Endothelial cell of umbilical vein (primary cell): ENCODE measurements at places on chromosomes 2 and 18. TPM values are rescaled to one million over a fixed set of nuclear protein-coding genes. Genes with fewer than 3 reads are reported as not detected.

The SOWAHC gene
- total RNA-seq: 3.6 and 4.1 TPM in 2 replicates

The MAP3K2 gene
- total RNA-seq: 20.5 and 25.7 TPM in 2 replicates

The CTNNA2 gene
- total RNA-seq: not detected in 2 replicates

The DNAJC5G gene
- 0.16 and 0.77 TPM in 2 replicates for total RNA-seq

The ACVR1C gene
- total RNA-seq: not detected in 2 replicates

- no peak for DNase-seq
Observed at GRCh38 chr2:217980591-217980990, 22.2 kb downstream of the TNS1 start.

DNA sequence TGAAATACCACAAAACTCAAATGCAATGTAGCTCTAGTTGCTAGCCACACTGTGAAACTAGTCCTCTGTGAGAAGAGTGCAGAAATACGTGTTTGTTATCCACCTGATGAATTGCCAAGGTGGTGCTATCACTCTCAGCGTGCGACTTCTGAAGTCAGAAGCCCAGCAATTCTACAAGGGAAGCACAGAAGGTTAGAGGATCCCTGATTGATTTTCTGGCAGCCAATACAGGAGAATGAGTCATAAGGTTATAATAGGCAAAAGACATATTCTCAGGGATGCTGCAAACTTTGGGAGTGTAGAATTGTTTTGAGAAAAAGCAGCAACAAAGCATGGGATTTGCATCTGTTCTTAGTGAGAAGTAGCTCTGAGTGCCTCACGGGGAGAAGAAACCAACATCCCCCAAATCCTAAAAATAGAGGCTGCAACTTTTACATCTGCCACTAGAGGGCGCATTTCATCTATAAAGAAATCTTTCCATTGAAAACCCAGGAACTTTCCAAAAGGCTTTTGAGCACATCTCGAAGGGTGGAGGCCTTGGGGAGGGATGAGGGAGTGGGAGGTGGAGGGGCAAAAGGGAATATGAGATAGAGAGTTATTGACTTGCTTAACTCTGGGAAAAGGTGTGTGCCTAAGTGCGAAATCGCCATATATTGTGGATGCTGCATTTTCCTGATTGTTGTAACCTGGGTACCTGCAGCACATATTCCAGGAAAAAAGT is 78.0 kb downstream of the TMEM182 start:
- DNase-seq: peak; percentile 50

GRCh38 chr2:60339286-60339685 is 214.2 kb downstream of the BCL11A start:
- no peak for DNase-seq

DNA sequence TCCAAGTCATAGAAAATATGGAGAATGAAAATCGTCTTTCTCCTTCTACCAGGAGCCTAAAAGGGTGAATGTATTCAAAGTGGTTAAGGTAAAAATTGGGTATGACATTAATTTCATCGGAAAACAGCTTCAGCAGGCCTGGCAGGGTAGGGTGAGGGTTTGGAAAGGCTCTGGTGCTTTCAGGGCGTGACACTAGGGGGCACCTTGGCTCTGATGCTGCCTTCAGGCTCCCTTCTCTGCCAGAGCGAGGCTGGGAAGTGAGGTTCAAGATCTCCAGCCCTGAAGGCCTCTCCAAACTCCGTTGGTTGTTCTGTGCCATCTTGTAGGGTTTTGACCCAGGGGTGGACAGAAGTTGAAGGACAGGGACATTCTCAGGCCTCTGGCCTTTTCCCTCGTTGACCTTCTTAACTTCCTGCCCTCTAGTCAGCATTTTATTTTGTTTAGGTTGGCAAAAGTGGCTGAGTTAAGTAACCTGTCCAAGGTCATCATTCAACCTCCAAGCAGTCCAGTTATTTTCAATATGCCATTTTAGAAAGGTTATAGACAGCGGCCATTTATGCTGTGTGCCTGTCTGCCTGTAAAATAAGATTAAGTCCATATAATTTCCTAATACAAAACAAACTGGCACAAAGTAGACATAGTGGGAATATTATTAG is 40.3 kb downstream of the EML6 start:
- DNase-seq: no peak

DNA sequence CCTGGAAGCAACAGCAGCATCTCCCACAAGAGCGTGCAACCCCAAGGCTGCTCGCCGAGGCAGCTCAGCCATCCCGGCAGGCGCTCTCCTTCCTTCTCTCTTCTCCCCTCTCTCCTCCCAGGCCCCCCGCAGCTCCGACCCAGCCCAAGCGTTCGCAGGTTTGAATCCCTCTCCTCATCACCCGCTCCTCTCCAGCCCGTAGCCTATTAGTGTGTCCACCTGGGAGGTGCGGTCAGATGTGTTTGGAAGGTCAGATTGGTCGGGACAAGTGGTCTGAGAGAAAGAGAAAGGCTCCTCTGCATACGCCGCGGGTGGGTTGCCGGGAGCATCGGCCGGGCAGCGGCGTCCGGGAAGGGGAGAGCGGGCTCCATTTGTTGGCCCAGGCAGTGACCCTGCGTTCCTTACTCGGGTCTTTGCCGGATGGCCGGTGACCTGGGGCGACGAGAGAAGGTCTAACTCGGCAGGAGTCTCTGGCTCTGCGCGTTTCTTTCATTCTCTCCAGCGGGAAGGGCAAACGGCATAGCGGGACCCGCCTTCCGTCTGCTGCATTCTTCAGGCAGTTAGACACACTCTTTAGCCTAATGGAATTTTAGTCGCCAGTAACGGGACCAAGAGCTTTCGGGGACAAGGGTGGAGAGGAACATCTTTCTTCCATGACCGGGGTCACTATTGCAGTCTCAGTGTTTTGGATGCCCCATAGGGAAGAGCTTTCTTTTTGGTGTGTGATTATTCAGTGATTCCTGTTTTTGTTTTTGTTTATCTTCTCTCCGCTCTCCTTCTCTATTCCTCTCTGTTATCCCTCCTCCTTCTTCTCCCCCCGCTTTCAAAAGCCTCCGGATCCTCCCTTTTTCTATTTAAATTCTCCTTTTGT is 1.1 kb upstream of the TMEFF2 start:
- DNase-seq: peak; percentile 43

- no peak for DNase-seq
Observed at GRCh38 chr2:240350696-240351087, 84.8 kb upstream of the GPC1 start.

- no peak for DNase-seq
Observed at GRCh38 chr2:28217042-28217740, 175.5 kb upstream of the FOSL2 start.

GRCh38 chr2:136006658-136007057 is 21.2 kb upstream of the DARS1 start:
- no peak for DNase-seq

DNA sequence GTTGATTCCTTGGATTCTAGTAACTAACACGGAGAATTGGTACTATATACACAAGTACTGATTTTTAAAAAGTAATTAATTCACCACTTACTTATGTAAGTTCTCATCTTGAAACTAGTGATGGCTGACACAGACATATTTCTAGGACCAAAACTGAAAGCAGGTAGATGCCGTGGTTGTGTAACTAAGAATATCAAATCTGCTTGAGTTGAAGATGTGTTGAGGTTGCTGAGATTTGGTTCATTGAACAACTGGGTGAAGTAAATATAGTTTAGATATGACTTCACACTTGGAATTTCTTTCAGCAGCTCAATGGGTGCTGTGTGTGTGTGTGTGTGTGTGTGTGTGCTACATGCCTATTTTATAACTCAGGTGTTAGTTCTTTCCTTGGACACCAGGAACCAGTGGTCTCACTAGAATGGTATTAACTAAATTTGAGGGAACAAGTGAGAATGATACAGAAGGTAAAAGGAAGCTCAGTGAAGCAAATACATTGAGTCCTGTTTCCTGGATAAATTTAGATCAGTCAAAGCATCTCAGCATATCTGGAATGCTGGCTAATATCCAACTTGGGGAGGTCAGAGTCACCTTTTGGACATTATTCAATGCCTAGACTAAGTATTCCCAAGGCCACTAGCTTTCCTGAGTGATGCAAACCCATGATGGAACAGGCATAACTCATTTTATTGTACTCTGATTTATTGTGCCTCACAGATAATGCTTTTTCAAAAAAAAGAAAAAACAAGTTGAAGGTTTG is 110.7 kb upstream of the ZEB2 start:
- DNase-seq: peak; percentile 38

DNA sequence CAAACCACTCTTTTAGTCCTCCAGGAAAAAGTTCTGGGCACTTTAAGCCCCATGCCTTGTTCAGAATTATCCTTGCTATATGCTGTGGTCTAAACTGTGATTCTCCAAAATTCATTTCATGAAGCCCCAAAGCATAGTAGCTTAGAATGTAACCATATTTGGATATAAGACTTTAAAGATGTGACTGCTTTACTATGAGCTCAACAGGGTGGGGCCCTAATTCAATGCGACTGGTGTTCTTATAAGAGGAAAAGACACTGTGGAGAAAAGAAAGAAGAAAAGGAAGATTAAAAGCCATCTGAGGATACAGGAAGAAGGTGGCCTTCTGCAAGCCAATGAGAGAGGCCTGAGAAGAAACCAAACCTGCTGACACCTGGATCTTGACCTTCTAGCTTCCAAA is 174.8 kb downstream of the GALNT13 start:
- no peak for DNase-seq

GRCh38 chr2:119359774-119360173 is 6.9 kb downstream of the C2orf76 start:
- no peak for DNase-seq

DNA sequence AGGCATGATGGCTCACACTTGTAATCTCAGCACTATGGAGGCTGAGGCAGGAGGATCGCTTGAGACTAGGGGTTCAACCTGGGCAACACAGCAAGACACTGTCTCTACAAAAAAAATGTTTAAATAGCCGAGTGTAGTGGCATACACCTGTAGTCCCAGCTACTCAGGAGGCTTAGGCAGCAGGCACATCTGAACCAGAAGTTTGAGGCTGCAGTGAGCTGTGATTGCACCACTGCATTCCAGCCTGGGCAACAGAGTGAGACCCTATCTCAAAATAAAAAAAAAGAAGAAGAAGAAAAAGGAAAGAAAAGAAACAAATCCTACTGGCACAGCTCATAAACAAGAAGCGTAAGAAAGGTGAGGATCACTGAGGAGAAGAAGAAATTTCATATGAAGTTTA is 19.9 kb downstream of the METTL4 start:
- DNase-seq: no peak

DNA sequence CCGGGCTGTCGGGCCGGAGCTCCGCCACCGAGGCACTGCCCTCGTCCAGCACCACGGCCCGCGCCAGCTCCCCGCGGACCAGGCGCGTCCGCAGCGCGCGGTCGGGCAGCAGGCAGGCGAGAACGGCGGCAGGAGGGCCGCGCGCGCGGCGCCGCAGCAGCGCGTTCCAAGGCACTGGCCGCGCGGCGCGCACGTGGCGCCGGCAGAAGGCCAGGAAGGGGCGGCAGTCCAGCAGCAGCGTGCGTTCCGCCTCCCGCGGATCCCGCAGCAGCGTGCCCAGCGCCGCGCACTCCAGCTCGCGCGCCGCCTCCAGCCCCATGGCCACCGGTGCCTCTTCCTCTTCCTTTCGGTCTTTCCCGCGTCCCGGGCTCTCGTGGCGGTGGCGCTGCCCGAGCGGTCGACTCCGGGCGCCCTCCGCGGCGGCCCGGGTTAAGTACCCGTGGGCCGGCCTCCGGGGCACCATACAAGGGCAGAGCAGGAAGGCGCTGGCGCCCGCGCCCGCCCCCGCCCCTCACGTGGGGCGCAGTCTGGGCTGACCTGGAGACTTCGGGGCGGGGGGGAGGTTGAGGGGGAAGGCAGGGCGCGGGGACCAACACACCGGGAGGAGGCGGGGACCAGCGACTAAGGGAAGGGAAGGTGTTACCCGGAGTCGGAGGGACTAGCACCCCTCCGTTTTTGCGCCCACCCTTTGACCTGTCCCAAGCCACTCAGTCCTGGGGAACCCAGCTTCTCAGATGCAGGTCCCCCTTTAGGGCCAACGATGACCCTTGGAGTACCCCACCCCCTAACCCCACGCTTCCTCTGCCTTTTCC is at the start of gene DUSP2:
Gene DUSP2 (minus strand): TSS at position 405 of the 812 bp plus-strand sequence. CDS start 86 bp downstream, at position 319.
- DNase-seq: peak; percentile 56

DNA sequence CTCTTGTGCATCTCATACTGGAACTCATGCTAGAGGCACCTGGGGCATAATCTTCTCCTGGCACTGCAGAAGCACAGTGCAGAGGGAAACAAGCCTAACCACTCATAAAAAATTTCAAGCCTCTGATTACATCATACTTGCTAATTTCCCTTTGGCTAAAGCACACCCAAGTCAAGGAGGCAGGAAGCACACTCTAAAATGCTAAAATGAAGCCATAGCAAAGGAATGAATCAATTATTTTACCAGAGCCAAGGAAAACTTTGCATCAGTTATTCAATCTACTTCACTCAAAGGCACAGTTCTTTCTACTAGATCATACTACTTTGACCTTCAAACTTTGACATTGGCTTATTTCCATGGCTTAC is 79.6 kb upstream of the SPOPL start:
- DNase-seq: peak; percentile 83

GRCh38 chr2:1224901-1225300 is 188.4 kb upstream of the TPO start:
- DNase-seq: no peak

DNA sequence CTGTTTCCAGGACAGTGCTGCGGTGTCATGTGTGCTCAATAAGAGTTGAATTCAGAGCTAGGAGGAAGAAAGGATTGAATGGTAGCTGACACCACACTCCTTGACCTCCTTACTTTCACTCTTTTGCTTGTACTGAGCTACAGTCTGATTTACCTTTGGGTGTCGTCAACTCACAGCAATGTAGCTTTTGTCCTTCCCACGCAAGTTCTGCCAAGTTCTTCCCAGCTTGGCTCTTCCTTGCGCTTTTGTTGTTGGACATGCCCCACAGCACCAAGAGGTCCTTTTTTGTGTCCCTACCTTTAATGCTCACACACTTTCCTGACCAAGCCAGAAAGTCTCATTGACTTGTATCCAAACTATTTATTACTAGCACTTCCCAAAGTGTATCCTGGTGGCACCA is 38.3 kb upstream of the ITGB6 start:
- DNase-seq: no peak

DNA sequence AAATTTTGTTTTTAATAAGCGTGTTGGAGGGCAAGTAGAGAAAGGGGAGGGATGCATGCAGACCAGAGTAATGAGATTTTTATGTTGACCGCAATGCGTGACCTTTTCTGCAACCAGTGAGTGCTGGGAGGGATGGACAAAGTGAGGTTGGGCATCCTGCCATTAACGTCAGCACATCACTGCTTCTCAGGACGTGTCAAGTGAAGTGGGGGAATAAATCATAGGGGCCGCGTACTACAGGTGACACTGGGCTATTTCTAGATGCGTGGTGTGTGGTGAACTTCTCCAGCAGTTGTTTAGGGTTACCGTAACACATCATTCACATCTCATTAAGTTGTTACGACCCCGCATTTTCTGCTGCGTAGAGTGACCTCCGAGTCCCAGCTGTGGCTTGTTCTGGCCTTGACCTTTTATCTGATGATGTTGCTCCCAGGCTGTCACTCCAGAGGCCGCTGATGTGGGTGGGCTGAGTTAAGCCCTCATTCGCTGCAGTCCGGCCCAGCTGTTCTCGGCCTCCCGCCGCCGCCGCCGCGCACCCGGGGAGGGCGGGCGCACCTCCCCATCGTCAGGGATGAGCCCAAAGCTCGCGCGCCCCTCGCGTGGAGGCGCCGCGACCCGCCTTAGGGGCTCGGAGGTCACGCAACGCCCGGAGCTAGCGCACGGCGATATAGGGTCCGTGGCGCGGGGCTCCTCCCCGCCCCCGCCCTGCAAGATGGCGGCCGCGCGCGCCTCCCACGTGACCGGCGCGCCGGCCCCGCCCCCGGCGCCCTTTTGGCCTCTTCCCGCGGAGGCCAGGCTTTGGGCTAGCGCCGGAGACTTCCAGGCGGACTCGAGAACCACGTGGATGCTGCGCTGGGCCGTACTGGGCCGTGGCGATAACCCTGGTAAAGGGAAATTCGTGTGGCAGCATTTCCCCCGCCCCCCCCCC is 3.5 kb downstream of the ZCCHC2 start:
- peak; percentile 80 for DNase-seq

GRCh38 chr2:216507220-216508160 is 8.8 kb downstream of the RPL37A start:
- no peak for DNase-seq
